ENCODE measurements at places on chromosomes 7 and 10.

GRCh38 chr10:73586583-73586984, 4.6 kb downstream of the USP54 start:
- no peaks in the 10 kb centered on the region for H3K36me3 ChIP-seq
- H3K27me3 ChIP-seq, result no peaks in the 10 kb centered on the region
- H3K4me3 ChIP-seq, result no peak overlapping the region
- DNase-seq, result peak; percentile 84
- no peak overlapping the region for H3K27ac ChIP-seq

- peaks cover 3% of the 10 kb centered on the region for H3K4me1 ChIP-seq
- no peak overlapping the region for H3K27ac ChIP-seq
- H3K36me3 ChIP-seq, result no peaks in the 10 kb centered on the region
- DNase-seq, result no peak
These were observed 6.7 kb downstream of the CEP55 start for GRCh38 chr10:93503075-93503474.

DNA sequence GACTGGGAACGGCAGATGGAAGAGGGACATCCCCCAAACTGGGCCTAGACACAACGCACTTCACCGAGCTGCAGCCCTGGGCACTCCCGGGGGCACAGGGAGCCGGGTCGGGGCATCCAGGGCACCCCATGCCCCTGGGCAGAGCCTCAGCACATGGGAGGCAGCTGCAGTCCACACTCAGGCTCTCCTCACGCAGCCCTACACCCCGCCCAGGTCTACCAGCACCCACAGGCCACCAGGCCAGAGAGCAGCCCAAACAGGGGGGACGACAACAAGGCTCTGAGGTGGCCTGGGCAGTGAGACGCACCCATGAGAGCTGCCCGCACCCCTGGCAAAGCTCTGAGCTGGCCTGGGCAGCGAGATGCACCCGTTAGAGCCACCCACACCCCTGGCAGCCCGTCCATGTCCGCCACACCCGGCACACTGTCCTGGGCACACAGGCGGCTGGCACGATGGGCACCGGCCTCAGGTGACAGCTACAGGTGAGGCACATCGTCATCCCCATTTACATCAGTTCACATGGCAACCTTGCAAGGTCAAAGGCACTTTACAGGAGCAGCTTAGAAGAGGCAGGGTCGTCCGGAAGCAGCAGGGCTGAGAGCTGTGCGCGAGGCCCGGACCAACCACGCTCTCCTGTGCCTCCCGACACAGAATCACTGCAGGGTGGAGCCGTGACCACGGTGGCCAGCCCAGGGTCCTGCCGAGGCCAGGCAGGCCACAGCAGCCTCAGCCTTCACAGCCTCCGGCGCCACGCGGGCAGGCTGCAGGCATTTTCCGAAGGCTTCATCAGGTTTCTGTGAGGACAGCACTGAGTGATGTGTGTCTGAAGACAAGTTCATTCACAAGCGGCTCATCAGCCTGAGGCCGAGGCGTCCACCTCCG, 228.6 kb downstream of the MAD1L1 start:
- no peaks in the 10 kb centered on the region for H3K27me3 ChIP-seq
- H3K36me3 ChIP-seq, result no peaks in the 10 kb centered on the region
- no peak overlapping the region for H3K27ac ChIP-seq
- H3K4me1 ChIP-seq, result no peaks in the 10 kb centered on the region
- DNase-seq, result no peak
- no peak overlapping the region for H3K4me3 ChIP-seq

DNA sequence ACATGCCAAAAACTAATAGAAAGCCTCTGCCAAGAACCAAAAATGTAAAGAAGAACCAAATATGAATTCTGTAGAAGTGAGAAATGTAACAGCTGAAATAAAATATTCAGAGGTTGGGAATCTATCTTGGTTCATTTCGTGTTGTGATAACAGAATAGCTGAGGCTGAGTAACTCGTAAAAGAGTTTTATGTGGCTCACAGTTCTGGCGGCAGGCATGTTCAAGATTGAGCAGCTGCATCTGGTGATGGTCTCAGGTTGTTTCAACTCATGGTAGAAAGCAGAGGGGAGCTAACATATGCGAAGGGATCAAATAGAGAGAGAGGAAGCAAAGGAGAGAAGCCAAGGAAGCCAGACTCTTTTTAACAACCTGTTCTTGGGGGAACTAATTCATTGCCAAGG, 717.2 kb downstream of the TNS3 start:
- H3K27me3 ChIP-seq, result no peaks in the 10 kb centered on the region
- no peak overlapping the region for H3K4me3 ChIP-seq
- H3K4me1 ChIP-seq, result peaks cover 3% of the 10 kb centered on the region
- no peaks in the 10 kb centered on the region for H3K36me3 ChIP-seq

- H3K36me3 ChIP-seq, result no peaks in the 10 kb centered on the region
- H3K27me3 ChIP-seq, result no peaks in the 10 kb centered on the region
- H3K4me1 ChIP-seq, result peaks cover 28% of the 10 kb centered on the region
These were observed 13.1 kb downstream of the CCNY start for GRCh38 chr10:35349389-35349915.

GRCh38 chr7:137755846-137756651, 90.7 kb downstream of the DGKI start:
- no peaks in the 10 kb centered on the region for H3K27me3 ChIP-seq
- DNase-seq, result peak; percentile 17
- no peaks in the 10 kb centered on the region for H3K36me3 ChIP-seq
- no peak overlapping the region for H3K27ac ChIP-seq
- peaks cover 2% of the 10 kb centered on the region for H3K4me1 ChIP-seq

DNA sequence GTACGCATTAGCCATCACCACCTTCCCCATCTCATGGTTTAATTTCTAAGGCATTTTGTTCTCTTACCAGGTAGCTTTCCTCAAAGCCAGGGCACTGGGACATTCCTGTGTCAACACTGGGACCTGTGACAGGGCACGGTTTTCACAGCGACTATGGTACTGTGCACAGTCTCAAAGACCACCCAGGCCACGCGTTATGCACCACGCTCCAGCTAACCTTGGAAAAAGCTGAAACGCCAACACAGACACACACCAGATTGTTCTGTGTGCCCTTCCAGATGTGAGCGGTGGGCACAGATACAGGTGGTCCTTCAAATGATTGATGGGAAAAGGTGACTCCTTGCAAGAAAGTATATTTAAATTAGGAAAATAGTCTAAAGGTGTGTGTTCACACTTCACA, 337.3 kb downstream of the WDR37 start:
- no peaks in the 10 kb centered on the region for H3K36me3 ChIP-seq
- H3K4me3 ChIP-seq, result no peak overlapping the region
- H3K4me1 ChIP-seq, result no peaks in the 10 kb centered on the region
- no peak overlapping the region for H3K27ac ChIP-seq
- DNase-seq, result no peak
- no peaks in the 10 kb centered on the region for H3K27me3 ChIP-seq

DNA sequence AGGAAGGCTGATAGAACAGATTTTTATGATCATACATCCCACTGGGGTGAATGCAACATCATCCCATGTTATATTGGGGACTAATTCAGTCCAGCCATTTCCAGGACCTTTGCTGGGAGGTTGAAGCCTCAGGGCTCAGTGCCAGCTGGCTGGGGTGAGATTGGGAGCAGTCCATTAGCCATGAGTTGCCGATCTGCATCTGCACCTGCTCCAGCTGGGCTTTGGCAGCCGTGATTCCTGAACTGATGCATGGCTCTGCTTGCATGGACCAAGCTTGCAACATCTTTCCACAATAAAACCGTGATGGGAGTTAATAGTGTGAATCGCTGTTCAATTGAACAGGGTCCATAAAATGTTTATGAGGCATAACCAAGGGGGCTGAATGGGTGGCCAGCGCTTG, 346.9 kb downstream of the TYW1 start:
- no peaks in the 10 kb centered on the region for H3K4me1 ChIP-seq
- no peak overlapping the region for H3K27ac ChIP-seq
- peaks cover 1% of the 10 kb centered on the region for H3K36me3 ChIP-seq
- H3K4me3 ChIP-seq, result no peak overlapping the region
- no peak for DNase-seq
